ENCODE measurements at places on chromosomes 11 and 22.
A peak's percentile ranks its signal among the peaks of the same experiment; 100 is the strongest.

DNA sequence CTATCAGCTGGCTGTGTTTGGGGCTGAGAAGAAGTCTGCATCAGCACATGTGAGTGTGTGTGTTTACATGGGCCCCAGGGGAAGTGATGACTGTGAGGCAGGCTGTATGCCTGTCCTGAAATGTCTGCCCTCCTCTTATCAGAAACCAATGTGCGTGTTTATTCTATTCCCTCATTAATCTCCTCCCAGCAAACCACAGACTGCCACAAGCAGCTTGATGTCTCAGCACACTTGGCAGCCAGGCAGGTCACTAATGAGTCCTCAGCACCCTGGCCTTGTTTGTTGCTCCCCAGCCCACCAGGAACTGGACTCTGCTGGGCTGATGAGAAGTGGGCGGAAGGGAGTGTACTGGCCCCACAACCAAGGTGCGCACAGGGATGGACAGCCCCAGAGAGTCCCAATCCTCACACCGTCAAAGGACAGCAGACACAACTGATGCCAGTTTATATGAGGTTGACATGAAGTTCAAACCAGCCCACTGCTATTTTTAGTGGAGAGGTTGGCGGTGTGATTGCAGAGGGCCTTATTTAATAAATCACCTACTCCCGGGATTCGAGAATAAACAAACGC, 225.8 kb downstream of the ETS1 start:
- DNase-seq, result no peak

DNA sequence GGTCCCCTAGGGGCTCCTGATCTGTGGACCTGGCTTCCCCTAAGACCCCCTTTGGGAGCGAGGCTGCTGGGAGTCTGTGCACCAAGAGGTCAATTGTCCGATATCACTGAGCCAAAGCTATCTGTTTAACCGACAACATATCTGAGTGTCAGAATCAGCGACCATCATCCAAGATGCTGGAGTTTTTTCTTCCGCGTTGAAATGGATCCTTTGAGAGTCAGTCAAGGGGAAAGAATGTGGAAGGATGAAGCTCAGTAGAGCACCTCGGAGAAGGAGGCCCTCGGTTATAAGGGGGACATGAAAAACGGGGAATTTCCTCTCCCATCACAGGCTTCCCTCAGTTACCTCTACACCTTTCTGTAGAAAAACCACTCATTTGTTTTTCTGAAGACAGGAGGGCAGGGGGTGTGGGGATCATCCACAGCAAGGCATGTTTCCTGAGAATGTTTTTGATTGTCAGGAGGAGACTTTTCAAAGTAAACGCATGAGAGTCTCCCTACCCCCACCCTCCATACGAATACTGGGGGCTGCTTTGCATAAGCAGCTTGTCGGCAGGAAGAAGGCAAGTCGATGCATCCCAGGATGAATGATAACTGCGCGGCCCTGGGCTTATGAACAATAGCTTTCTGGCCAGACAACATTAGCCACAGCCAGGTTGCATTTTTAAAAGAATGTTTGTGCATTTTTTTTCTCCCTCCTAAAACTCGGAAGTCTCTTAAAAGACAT, 37.7 kb upstream of the CCND1 start:
- DNase-seq, result no peak

GRCh38 chr11:69658626-69659450, 16.3 kb downstream of the LTO1 start:
- no peak for DNase-seq

DNA sequence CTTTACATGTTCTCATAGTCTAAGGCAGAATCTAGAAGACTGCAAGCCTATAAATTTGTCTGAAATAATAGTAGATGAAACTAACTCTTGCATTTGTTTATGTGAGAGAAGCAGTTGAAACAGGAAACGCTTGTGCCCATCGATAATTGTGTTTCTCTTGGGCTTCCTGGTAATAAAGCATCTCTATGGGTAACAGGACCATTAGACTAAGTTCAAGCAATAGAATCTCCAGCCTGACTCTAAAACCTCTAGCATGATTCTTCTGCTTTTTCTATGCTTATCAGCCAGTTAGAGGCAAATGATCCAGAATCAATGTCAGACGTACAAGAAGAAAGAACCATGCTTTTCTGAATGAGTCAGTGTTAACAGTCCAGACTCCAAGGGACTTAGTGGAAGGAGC, 1734.4 kb downstream of the LRRC4C start:
- no peak for DNase-seq

DNA sequence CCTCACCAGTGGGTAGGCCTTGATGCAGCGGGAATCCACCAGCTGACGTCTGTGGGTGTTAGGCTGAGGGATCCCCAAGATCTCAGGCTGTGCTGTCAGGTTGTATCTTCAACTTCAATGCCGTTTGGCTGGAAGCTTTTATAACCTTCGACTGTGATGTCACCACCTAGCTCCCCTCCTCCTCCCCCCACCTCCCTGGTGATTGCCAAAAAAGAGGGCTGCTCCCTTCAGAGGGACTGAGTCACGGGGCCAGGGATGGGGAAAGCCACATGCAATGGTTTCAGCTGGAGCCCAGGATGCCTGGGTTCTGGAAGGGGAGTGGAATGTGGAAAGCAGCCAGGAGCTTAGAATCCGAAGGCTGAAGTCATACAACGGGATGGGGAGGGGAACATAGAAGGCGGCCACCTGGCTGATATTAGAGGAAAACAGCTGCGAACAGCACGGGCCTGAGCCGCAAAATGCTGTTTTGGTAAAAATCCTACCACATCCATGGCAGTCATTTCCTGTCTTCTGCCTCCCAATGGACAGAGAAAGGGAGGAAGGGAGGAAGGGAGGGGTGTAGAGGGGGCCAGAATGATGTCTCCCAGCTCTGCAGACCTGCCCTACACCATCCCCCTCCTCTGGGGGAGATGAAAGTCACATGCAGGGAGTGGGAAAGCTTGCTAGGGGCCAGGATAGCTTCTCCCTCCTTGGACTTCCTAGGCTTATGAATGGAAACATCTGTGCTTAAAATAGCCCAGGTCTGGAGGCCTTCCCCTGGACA, at the start of gene LRRN4CL:
TSS of gene LRRN4CL (minus strand) at position 110 of the 763 bp plus-strand sequence. CDS start 1,022 bp downstream, outside the sequence.
- no peak for DNase-seq

DNA sequence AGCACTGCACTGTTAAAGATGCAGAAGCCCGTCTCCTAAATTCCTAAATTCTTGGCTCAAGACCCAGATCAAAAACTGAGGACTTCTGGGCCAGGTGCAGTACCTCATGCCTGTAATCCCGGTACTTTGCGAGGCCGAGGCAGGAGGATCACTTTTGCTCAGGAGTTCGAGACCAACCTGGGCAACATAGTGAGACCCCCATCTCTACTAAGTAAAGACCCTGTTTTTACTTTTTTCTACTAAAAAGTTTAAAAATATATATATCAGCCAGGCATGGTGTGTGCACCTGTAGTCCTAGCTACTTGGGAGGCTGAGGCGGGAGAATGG, 29.7 kb downstream of the PDGFB start:
- no peak for DNase-seq

DNA sequence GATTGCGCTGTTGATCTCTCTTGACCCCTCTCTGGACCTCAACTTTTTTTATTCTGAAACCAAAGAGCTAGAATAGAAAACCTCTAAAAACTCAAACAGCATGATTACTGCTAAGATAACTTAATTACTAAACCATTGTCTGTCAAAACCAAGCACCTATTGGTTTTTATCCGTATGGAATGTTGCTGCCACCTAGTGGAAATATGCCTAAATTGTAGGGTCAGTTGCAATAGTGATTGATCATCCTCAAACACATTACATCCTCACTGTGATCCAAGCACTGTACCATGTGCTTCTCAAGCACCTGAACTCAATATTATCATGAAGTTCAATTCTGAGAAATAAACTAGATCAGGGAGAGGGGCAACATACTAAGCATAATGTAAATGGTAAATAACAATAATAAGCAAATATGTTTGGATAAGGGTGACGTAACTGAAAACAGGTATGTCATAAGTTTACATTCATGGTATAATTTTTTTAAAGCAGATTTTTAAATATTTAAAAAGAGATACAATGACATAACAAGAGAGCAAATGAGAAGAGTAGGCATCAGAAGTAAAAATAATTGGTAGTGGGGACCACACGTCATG, 3.8 kb upstream of the OR5A2 start:
- DNase-seq, result peak; percentile 14

- DNase-seq, result no peak
Observed at GRCh38 chr11:10594407-10594806, 25.9 kb upstream of the LYVE1 start.

DNA sequence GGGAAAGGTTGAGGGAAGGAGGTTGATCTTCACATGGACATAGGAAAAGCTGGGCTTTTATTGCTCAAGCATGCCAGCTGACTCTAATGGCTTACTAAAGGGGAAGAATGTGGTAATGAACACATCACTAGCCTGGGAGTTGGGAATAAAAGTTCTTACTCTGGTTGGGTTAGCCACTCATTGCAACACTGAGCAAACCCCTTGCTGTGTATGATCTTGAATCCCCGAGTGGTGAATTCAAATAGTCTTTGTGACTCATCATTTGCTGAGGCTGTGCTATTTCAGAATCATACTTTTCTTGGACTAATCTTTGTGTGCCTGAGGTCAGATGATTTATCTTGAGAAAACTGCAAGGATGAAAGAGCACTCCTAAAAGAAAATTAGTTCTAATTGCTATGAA, 304.1 kb upstream of the ANO5 start:
- no peak for DNase-seq

DNA sequence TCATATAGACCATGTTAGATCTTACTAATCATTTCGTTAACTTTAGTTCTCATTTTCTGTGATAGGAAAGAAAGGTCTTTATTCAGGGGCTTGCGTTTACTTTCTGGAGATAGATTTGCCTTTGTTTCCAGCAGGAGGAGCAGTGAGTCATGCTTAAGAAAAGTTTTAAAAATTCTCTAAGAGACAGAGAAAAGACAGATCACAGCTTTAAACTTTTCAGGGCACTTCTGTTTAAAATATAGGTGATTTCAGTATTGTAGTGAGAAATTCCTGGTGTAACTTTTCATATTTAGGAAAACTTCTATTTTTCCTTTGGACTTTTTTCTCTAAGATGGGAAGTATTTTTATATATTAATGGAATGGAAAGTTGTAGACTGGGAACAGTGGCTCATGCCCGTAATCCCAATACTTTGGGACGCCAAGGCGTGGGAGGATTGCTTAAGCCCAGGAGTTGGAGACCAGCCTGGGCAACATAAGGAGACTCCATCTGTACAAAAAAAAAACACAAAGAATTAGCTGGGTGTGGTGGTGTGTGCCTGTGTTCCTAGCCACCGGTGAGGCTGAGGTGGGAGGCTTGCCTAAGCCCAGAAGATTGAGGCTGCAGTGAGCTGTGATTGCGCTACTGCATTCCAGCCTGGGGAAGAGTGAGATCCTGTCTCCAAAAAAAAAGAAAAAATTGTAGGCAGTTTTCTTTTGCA, 60.3 kb downstream of the ATXN10 start:
- DNase-seq, result no peak

DNA sequence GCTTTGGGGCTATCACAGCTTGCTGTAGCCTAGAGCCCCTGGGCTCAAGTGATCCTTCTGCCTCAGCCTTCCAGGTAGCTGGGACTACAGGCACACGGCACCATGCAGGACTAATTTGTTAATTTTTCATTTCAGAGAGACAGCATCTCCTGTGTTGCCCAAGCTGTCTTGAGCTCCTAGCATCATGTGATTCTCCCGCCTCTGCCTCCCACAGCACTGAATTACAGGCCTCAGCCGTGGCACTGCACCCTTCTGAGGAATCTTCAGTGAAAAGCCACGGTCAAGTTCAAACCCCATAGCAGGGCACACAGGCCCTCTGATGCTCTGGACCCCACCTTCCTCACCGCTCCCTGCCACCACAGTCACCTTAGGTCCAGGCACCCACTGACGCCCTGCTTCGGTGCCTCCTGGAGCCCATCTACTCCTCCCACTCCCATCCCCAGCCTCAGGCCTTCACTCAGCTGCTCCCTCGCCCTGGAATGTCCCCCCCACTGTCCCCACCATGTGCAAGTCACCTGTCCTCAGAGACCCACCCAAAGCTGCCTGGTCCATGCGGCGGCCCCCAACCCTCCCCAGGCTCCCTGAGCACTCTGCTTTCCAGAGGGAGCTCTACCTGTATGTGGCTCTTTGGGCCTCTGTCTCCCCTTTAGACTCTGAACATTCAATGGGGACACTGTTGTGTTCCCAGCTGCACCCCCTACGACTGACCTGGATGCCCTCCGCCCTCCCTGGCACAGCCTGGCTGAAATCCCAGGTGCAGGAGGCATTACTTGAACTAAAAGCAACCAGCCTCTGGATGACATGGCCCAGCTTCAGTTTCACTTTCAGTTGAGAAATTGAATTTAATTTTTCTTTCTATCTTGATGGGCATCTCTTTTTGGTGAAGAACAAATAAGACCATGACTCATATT, 1.6 kb downstream of the APOL2 start:
- no peak for DNase-seq

GRCh38 chr11:43689167-43689566, 8.6 kb downstream of the HSD17B12 start:
- no peak for DNase-seq

GRCh38 chr11:78768345-78768744, 193.7 kb upstream of the NARS2 start:
- DNase-seq, result no peak

DNA sequence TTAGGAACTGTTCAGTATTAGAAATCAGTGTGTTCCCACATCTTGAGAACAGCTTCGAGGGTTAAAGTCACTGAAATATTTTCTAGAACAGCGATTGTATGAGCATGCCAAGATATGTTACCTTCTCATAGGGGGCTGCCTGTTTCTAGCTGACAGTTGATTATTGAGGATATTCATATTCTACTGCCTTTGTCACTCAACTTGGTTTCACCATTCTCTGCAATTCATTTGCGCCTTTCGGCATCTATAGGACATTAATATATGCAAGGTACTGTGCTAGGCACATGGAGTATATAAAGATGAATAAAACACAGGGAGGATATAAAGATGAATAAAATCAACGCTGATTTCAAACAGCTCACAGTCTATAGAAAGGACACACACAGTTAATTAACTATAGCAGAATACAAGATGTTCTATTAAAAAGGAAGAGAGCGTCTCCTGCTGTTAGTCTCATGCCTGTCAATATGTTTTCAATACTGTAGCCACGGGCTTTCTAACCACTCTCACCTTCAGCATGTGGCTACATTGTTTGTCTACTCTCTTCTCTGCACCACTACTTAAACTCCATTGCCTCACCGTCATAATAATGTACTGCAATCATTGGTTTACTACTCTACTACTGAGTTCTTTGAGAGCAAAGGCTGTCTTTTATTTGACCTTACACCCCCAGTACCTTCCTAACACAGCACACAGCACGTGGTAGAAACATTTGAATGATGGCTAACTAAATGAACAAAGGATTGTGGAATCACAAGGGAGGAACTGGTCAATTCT, 81.9 kb downstream of the RAB30 start:
- no peak for DNase-seq

DNA sequence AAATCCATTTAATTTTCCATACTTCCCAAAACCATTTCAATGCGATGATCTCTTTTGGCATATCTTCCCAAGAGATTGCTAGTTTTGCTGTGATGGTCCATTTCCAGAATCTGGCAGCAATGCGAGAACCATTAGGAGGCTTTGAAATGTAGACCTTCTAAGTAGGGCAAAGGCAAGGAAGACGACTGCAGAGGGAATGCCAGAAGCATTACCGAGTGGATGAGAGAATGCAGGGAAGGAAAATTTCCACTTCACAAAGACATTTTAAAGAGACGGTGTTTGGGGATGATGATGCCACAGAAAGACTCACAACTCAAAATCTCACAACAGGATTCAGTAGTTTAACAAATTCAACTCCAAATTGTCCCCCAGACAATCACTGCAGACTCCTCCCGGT, 471 bp upstream of the CEP126 start:
- DNase-seq, result no peak
